NCI-H2081 treated with DMSO at 0.1 percent for 48 hours (cell line): ENCODE measurements at places on chromosomes 4 and X.

DNA sequence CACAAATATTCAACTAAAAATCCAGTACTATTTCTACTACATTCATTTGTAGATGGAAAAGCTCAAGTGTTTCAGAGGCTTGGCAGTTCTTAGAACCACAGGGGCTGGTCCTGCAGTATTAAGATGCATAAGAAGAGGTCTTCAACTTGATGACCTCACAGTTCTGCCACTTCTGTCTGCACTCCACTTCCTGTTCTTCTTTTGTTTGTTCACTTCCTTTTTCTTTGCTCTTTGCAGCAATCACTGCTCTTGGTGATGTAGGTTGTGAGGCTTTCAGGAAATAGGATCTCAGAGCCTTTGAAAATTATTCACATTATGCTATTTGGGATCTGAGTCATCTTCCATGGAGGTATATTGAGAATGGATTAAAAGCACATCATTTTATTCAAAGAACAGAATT, 602.0 kb upstream of the CPEB2 start:
- no peak for DNase-seq

- no peak for DNase-seq
Measured at GRCh38 chr4:182752158-182752910, 164.9 kb downstream of the DCTD start.

- DNase-seq: no peak
Measured at GRCh38 chr4:7828011-7828720, 111.5 kb downstream of the AFAP1 start.

- no peak for DNase-seq
Measured at GRCh38 chr4:149045731-149046130, 603.5 kb upstream of the NR3C2 start.

DNA sequence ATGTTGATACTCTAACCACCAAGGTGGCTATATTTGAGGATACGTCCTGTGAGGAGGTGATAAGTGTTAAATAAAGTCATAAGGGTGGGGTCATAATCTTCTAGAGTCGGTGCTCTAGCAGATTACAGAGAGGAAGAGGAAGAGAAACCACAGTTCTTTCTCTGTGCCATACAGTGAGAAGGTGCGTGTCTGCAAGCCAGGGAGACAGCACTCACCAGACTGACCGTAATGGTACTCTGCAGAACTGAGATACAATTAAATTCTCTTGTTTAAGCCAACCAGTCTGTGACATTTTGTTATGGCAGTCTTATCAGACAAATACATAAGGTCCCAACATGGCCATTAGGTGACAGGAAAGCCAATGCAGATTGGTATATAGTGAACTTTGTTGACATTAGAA, 480.9 kb upstream of the IGFBP7 start:
- no peak for DNase-seq

GRCh38 chr4:85806334-85806733, 331.4 kb downstream of the ARHGAP24 start:
- no peak for DNase-seq

- no peak for DNase-seq
Measured at GRCh38 chr4:15368856-15369255, 59.0 kb upstream of the C1QTNF7 start.

DNA sequence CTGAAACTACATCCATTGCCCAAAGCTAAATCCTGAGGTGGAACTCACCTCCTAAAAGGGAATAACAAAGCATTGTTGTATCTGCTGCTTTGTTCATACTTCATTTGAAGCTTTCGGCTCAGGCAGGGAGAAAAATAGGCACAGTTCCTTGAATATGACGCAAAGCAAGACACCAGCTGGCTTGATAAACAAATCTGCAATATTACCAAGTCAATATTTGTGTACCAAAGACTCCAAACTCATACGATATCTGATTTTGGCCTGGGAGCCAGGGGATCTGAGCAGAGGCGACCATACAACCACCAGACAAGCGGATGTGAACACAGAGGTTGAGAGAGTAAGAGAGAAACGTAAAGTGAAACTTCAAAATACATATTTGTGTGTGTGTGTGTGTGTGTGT, 34.8 kb upstream of the RAP1GDS1 start:
- no peak for DNase-seq

DNA sequence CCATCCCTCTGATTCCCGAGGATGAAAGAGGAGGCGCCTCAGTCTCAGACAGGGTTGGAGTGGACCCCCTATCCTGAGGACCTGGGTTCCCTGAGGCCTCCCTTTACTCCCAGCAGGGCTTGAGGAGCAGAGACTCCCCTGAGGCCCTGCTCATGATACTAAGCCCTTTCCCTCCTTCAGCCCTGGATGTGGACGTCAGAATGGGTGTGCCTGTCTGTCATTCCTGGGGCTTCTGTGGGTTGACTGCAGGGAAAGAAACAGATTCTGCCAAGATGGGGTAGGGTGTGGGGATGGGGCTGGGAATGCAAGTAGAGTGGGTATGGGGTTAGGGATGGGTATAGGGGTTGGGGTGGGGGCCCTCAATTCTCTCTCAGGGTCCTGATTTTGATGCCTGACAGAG, 21.1 kb downstream of the MAGEA10 start:
- DNase-seq: no peak

GRCh38 chr4:7425591-7426468, 8.9 kb downstream of the PSAPL1 start:
- no peak for DNase-seq

DNA sequence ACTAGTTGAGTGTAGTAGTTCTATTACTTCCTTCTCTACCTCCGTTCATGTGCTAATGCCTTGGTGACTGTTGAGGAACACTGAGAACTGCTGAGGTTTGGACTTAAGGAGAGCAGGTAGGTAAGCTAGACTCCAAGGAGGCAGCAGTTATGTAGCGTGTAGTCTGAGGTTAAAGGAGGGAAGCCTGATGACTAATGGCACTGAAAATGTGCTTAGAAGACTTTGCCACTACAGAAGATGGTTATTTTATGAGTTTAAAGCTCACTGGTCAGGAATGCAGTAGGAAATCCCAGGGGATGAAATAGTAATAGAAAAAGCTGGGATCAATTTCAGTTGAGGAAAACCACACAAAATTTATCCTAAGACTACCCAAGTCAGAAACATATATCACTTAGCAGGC, 1077.3 kb downstream of the RAPGEF2 start:
- no peak for DNase-seq
